ENCODE measurements at places on chromosomes 11 and 22. TPM values are rescaled to one million over a fixed set of nuclear protein-coding genes. Genes with fewer than 3 reads are reported as not detected.

DNA sequence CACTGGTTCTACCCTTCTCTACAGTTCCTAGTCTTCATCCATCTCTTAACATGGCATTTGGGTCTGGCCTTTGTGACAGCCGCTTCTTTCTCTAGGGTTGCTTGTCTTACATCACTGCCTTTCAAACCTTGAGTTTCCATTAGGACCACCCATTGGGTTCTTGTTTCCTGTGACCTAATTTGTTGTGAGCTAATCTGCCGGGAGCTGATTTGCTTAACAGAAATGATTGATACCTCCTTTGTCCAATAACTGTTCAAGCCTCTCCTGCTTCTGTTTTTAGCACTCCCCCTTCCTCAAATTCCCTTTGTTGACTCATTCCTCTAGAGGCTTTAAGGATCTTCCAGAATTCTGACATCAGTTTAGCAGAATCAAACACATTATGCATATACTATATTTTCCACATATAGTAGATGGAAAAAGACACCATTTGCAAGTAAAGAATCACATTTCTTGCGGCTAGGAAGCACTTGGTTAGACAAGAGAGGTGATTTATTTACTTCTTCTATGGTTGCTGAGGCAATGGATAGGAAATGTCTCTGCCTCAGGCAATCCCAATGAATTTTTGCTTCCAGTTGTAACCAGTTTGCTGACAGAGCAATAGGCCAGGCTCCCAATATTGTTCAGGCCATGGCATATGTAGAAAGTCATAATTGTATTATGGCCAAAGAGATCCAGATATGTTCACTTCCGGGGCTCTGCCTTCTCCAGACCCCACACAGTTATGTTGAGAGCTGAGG is 130.7 kb downstream of the SNX19 start:
- no peak overlapping the region for H3K4me3 ChIP-seq
- no peak for DNase-seq
- H3K27ac ChIP-seq: no peak overlapping the region
- no peaks in the 10 kb centered on the region for H3K27me3 ChIP-seq
- no peaks in the 10 kb centered on the region for H3K36me3 ChIP-seq

The GAS2 gene
- 9.3 TPM for total RNA-seq

DNA sequence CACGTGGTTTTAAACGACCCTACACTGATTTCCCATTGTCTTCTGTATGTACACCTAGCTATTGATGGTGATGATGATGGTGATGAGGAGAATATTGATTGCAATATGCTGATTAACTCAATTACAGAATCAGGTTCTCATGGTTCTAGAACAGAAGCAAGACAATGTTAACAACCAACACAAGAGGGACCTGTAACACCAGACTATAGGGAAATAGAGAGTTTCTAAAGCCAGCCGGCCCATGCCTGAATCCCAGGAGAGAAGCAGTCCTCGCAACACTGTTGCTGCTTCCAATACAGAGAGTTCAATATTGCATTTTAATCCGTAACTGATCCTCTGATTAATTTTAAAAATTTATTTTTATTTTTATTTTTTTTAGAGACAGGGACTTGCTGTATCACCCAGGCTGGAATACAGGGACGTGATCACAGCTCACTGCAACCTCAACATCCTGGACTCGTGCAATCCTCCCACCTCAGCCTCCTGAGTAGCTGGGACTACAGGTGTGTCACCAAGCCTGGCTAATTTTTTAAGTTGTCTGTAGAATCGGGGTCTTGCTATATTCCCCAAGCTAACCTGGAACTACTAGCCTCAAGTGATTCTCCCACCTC is 22.2 kb upstream of the UBASH3B start:
- DNase-seq: no peak
- H3K27ac ChIP-seq: no peak overlapping the region
- no peaks in the 10 kb centered on the region for H3K36me3 ChIP-seq
- H3K4me3 ChIP-seq: no peak overlapping the region

DNA sequence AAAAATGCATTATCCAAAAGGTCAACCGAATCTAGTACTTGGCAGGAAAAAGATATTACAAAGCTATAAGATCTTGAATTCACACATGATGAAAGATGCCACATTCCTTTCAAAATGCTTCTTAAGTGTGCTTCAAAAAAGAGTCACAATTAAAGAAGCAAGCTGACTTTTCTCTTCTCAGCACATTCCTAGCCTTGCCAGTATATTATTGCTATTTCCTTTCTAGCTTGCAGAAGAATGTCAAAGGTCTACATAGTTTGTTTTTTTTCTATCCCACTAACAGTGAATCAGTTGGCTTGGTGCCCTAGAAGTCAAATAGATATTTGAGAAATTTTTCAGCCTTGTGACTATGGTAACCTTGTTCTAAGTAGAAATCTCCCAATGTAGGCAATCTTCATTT is 56.8 kb downstream of the GUCY1A2 start:
- H3K27me3 ChIP-seq: no peaks in the 10 kb centered on the region
- H3K27ac ChIP-seq: no peak overlapping the region
- DNase-seq: no peak
- no peaks in the 10 kb centered on the region for H3K36me3 ChIP-seq
- no peak overlapping the region for H3K4me3 ChIP-seq

The ANKK1 gene
- total RNA-seq: 0.30 TPM

DNA sequence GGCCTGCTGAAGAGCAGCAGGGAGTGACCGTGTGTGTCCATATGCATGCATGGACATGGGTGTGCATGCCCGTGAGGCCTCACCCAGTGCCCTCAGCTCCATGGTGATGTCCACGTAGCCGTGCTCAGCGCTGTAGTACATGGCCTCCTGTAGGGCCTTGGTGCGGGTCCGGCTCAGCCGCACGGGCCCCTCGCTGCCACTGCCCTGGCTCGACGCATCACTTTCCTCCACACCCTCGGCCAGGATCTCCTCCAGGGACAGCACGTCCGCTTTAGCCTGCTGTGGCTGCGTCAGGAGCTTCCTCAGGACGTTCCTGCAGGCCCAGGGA is 57.0 kb downstream of the NAT10 start:
- no peaks in the 10 kb centered on the region for H3K36me3 ChIP-seq
- DNase-seq: no peak
- no peak overlapping the region for H3K4me3 ChIP-seq
- H3K27me3 ChIP-seq: no peaks in the 10 kb centered on the region

DNA sequence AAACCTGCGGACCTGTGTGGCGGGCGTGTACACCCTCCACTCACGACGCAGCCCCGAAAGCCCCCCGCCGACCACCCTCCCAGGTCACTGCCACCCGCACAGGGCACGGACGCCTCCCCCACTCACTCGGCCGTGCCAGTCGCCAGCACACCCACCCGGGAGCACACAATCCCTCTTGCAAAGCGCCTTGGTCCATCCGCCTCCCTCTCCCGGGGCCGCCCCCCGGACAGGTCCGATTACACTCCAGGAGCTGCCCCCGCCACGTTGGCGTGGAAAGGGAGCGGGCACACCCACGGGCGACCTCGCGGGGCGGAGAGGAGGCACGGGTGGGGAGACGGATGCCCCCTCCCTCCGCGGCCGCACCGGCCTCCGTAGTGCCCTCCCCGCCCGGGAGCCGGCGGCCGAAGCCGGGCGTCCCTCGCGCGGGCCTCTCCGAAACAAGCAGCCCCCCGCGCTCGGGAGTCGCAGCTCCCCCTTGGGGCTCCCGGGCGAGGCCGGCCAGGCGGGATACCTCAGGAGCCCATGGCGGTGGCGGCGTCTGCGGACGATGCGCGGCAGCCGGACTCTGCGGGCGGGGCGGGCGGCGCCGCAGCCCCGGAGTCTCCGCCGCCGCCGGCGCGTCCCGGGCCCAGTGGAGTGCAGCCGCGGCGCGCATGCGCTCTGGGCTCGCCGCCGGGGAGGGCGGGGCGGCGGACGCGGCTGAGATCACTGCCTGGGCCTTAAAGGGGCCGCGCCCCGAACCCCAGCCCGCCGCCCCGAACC is at the start of gene TMEM184B:
TMEM184B (minus strand) TSS at position 638 of the 762 bp plus-strand sequence. CDS start 25,049 bp downstream, outside the sequence.
- no peaks in the 10 kb centered on the region for H3K27me3 ChIP-seq
- H3K4me1 ChIP-seq: no peaks in the 10 kb centered on the region
- H3K36me3 ChIP-seq: no peaks in the 10 kb centered on the region
- peak; percentile 58 for DNase-seq

- H3K4me3 ChIP-seq: no peak overlapping the region
- H3K27me3 ChIP-seq: no peaks in the 10 kb centered on the region
- H3K36me3 ChIP-seq: no peaks in the 10 kb centered on the region
Observed at GRCh38 chr11:15591112-15591537, 476.4 kb downstream of the INSC start.

The BEST1 gene
- 38.8 TPM for total RNA-seq

The SPCS2 gene
- 53.8 TPM for total RNA-seq

DNA sequence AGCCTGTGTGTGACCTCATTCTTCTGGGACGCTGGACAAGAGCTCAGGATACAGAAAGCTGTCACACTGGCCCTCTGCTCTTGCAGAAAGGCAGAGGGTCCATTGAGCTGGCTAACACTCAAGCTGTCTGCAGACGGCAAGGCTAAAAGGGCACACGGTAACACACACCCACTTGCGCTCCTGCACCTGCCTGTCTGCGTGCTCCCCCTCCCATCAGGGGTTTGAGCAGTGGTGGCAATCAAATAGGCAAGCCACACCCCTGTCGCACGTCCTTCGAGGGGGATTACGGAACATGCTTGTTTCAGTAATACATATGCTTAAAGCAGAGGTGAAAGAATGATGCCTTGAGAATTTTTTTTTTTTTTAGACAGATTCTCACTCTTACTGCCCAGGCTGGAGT is 7.1 kb upstream of the QSER1 start:
- no peak overlapping the region for H3K27ac ChIP-seq
- no peaks in the 10 kb centered on the region for H3K27me3 ChIP-seq
- H3K4me3 ChIP-seq: no peak overlapping the region

- no peak for DNase-seq
- no peaks in the 10 kb centered on the region for H3K4me1 ChIP-seq
- H3K27me3 ChIP-seq: no peaks in the 10 kb centered on the region
- no peak overlapping the region for H3K4me3 ChIP-seq
- H3K36me3 ChIP-seq: no peaks in the 10 kb centered on the region
Observed at GRCh38 chr11:47879259-47880158, 31.4 kb upstream of the NUP160 start.

DNA sequence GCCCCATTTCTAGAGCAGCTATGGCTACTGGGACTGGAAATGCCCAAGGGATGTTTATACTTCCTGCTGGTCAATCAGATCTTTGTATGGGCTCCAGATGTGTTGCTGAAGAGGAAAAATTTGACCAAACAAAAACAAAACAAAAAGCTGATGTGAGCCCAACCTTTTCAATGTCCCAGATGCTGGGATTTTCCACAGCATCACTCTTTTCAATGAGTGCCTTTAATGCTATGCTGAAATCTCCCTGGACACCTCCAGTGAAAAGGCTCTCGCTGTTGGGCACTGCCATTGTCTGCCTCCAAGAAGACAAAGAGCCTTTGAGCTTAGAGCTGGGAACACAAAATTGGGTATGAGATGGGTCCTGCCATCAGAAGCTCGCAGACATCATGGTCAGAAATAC is 671.9 kb downstream of the NTM start:
- DNase-seq: no peak
- H3K4me3 ChIP-seq: no peak overlapping the region
- H3K4me1 ChIP-seq: peaks cover 13% of the 10 kb centered on the region

DNA sequence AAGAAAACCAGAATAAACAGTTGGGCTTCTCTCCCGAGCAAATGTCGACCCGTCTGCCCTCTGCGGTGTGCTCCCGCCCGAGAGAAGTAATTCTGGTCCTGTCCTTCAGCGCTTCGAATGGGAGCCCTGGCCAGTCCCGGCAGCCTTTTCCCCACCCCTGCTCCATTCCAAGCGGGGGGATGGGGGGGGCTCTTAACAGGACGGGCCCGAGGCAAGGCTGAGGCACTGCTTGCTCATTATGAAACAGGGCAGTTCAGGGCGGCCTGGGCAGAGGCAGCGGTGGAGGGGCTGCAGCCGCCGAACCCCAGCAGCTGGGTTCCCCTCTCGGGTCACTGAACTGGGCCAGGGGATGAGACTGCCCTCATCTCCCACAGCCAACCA is 9.1 kb downstream of the BACE1-AS start:
- H3K27ac ChIP-seq: no peak overlapping the region
- peak overlapping the region; percentile 20 for H3K4me3 ChIP-seq
- DNase-seq: peak; percentile 20

The OR51A4 gene
- total RNA-seq: not detected

- no peaks in the 10 kb centered on the region for H3K27me3 ChIP-seq
- no peak overlapping the region for H3K27ac ChIP-seq
- no peak overlapping the region for H3K4me3 ChIP-seq
- no peak for DNase-seq
- no peaks in the 10 kb centered on the region for H3K36me3 ChIP-seq
Observed at GRCh38 chr11:30652801-30653200, 66.6 kb upstream of the MPPED2 start.

The ESAM gene
- 45.9 TPM for total RNA-seq

DNA sequence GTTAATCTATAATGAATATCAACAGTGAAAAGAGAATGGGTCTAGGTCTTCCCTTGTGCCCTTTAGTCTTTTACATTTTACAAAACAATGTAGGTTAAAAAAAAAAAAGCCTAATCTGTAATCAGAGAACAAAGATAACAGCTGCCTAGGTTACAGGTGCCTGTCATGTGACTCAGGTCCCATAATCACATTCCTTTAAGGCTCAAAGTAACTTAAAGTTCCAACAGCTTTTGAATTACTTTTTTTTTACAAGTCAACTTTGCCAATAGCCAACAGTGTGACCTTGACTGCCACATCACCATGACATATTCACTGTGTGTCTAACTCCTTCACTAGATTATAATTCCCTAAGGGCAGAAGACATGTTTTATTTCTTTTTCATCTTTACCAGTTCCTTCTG is 237.0 kb upstream of the API5 start:
- H3K4me1 ChIP-seq: no peaks in the 10 kb centered on the region
- no peaks in the 10 kb centered on the region for H3K27me3 ChIP-seq
- H3K4me3 ChIP-seq: no peak overlapping the region
- no peaks in the 10 kb centered on the region for H3K36me3 ChIP-seq

The BIRC3 gene
- 12.9 TPM for total RNA-seq

The OR5A1 gene
- not detected for total RNA-seq

The MRPL23 gene
- 138 TPM for total RNA-seq

GRCh38 chr11:92125321-92125720 is 99.3 kb upstream of the FAT3 start:
- no peaks in the 10 kb centered on the region for H3K36me3 ChIP-seq
- no peak for DNase-seq
- no peak overlapping the region for H3K4me3 ChIP-seq
- no peak overlapping the region for H3K27ac ChIP-seq
- H3K4me1 ChIP-seq: no peaks in the 10 kb centered on the region

DNA sequence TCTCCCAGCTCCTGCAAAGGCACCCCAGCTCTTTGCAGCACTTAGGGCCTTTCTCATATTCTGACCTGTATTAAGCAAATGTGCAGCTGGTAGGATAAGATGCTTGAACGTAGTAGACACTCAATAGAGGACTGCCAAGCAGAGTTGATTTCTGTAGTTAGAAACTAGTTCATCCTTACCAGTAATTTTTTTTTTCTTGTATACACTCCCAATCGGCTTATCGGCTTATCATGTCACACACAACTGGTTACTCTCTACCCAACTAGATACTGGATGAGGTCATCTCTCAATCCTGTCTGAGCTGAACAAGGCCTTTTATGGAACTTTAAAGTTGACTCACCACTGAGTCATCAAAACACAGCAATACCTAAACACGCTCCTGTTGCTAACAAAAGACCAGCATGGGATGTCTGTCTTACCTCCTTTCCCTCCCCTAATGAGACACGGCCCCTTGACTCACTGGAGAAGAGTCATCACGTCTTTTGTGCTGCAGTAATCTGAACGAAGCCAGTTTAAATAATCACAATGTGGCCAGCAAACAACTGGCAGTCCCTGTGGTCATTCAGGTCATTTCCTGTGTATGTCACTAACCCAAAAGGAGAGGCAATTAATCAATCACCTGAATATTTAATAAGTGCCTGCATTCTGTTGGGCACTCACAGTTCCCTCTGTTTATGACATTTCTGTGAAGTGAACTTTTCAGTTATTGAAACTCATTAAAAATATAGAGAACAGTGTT is 7.5 kb upstream of the WEE1 start:
- H3K4me3 ChIP-seq: no peak overlapping the region
- peaks cover 36% of the 10 kb centered on the region for H3K4me1 ChIP-seq
- H3K27me3 ChIP-seq: no peaks in the 10 kb centered on the region
